ENCODE measurements at places on chromosomes 6 and 20.
A peak's percentile ranks its signal among the peaks of the same experiment; 100 is the strongest.

- DNase-seq: no peak
- peaks cover 95% of the 10 kb centered on the region for H3K36me3 ChIP-seq
- H3K27me3 ChIP-seq: no peaks in the 10 kb centered on the region
- peak overlapping the region; percentile 22 for H3K27ac ChIP-seq
- H3K4me3 ChIP-seq: no peak overlapping the region
Observed at GRCh38 chr20:64030371-64031134, 5.4 kb upstream of the C20orf204 start.

DNA sequence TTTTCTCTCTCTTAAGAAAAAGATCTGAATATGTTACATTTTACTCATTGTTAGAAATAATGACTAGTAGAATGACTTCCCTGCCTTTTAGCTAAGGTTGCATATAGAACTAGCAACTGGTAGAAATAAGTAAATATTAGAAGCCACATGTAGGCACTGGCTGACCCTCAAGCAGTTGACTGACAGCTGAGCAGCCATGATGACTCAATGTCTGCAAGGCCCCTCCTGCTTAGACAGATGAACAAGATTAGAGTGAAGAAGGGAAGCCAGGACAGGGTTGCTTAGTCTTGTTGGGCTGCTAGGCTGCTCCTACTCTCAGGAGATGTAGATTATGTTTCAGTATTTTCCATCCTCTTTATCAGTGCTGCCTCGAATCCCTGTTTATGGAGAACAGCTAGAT is 6.5 kb downstream of the MEP1A start:
- no peak overlapping the region for H3K27ac ChIP-seq
- DNase-seq: no peak
- no peaks in the 10 kb centered on the region for H3K36me3 ChIP-seq

- DNase-seq: no peak
- H3K4me1 ChIP-seq: peaks cover 86% of the 10 kb centered on the region
- H3K4me3 ChIP-seq: peak overlapping the region; percentile 41
- H3K36me3 ChIP-seq: peaks cover 39% of the 10 kb centered on the region
- peak overlapping the region; percentile 92 for H3K27ac ChIP-seq
Observed at GRCh38 chr6:159973951-159974350, 5.1 kb downstream of the IGF2R start.

GRCh38 chr6:119182875-119183274 is 104.4 kb upstream of the FAM184A start:
- no peaks in the 10 kb centered on the region for H3K27me3 ChIP-seq
- peaks cover 16% of the 10 kb centered on the region for H3K4me1 ChIP-seq
- peaks cover 76% of the 10 kb centered on the region for H3K36me3 ChIP-seq
- H3K27ac ChIP-seq: no peak overlapping the region
- DNase-seq: no peak
- no peak overlapping the region for H3K4me3 ChIP-seq

GRCh38 chr20:642398-643174 is 10.4 kb downstream of the SRXN1 start:
- no peak overlapping the region for H3K4me3 ChIP-seq
- peaks cover 25% of the 10 kb centered on the region for H3K27me3 ChIP-seq
- no peak for DNase-seq
- H3K27ac ChIP-seq: peak overlapping the region; percentile 37
- H3K36me3 ChIP-seq: peaks cover 11% of the 10 kb centered on the region
- peaks cover 14% of the 10 kb centered on the region for H3K4me1 ChIP-seq

DNA sequence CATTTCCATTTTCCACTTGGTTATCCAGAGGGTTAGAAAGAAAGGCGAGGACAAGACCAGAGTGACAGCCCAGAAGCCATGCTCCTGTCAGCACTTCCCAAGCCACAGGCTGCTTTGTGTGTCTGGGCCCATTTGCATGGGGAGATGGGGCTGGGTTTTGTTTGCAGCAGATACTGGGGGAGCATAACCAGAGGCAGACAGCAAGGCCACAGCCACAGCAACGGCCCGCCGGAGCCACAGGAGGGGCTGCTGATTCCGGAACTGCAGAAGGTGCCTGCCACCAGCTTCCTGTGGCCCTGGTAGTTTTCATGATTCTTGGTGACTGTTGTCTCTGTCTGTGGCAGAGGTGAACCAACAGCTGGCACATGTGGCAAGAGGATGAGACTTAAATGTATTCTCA is 106.6 kb downstream of the DLL1 start:
- no peak overlapping the region for H3K4me3 ChIP-seq
- H3K27ac ChIP-seq: no peak overlapping the region
- no peaks in the 10 kb centered on the region for H3K36me3 ChIP-seq

- H3K4me3 ChIP-seq: no peak overlapping the region
- no peaks in the 10 kb centered on the region for H3K27me3 ChIP-seq
- DNase-seq: no peak
- H3K27ac ChIP-seq: no peak overlapping the region
- peaks cover 2% of the 10 kb centered on the region for H3K4me1 ChIP-seq
Observed at GRCh38 chr6:153959276-153959675, 79.8 kb upstream of the OPRM1 start.

GRCh38 chr20:23048283-23049200 is 930 bp downstream of the THBD start:
- peak; percentile 42 for DNase-seq
- no peaks in the 10 kb centered on the region for H3K36me3 ChIP-seq
- H3K27ac ChIP-seq: no peak overlapping the region
- H3K4me3 ChIP-seq: no peak overlapping the region

GRCh38 chr6:47132724-47133123 is 90.6 kb upstream of the ADGRF1 start:
- DNase-seq: no peak
- peaks cover 11% of the 10 kb centered on the region for H3K4me1 ChIP-seq
- H3K36me3 ChIP-seq: no peaks in the 10 kb centered on the region
- H3K27ac ChIP-seq: no peak overlapping the region

DNA sequence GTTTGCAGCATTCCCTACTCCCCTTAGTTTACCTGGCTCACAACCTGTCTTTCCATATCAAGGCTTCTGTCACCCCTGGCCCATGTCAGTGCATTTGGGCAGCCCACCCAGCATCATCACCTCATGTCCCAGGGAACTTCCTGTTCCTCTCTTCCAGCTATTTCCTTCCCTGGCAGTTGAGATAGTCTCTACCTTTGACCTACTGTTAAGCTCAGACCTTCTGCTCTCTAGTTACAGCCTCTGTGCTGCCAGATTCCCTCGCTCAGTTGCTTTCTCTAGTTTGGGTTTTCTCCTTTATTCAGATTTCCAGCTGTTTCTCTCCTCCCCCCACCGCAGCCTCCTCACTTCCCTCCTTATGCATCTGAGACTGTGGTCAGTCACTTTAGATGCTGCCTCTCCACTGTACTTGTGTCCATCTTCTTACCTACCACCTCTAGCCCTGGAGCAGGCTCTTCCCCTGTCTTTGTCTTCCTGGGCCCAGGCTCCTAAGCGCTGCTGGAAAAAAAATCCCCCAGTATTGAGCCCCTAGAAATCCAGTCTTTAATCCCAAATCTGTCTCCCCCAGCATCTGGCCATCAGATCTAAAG is 16.3 kb downstream of the PTPN1 start:
- H3K4me3 ChIP-seq: no peak overlapping the region
- H3K36me3 ChIP-seq: peaks cover 32% of the 10 kb centered on the region
- no peak overlapping the region for H3K27ac ChIP-seq
- no peaks in the 10 kb centered on the region for H3K27me3 ChIP-seq
- peaks cover 41% of the 10 kb centered on the region for H3K4me1 ChIP-seq
- no peak for DNase-seq

DNA sequence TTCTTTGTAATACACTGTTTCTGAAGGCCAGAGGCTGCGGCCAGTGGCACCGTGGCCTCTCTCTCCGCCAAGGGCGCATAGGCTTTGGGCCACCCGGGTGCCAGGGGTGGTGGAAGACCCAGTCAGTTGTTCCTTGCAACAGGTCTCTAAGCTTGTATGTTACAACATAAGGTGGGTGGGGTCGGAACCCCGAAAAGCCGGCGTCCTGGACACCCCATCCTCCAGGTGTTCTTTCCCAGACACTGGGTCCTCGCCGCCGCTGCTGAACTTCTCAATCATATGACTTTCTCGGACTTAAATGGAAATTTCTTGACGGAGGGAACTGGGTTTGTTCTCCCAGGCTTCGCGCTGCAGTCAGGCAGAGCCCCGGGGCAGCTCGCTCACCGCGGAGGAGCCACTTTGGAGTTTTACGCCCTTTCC is 983 bp upstream of the KCNQ5 start:
- peak; percentile 56 for DNase-seq
- peak overlapping the region; percentile 78 for H3K4me3 ChIP-seq
- peaks cover 71% of the 10 kb centered on the region for H3K4me1 ChIP-seq
- peaks cover 6% of the 10 kb centered on the region for H3K36me3 ChIP-seq
- peak overlapping the region; percentile 94 for H3K27ac ChIP-seq

DNA sequence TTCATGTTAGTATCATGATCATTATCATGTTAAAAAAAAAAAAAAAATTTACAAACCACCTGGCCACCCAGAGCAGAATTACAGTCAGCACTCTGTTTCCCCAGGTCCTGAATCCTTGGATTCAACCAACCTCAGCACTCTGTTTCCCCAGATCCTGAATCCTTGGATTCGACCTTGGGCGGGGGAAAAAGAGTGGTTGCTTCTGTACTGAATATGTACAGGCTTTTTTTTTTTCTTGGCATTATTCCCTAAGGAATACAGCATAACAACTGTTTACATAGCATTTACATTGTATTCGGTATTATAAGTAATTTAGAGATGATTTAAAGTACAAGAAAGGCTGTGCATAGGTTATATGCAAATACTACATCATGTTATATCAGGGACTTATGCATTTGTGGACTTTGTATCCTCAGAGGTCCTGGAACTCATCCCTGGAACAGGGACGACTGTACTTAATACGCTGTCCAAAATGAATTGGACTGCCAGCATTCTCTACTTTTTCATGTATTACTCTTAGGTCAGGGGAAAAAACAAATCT is 31.2 kb downstream of the GCNT2 start:
- H3K27me3 ChIP-seq: no peaks in the 10 kb centered on the region
- H3K4me3 ChIP-seq: no peak overlapping the region
- no peak overlapping the region for H3K27ac ChIP-seq
- H3K4me1 ChIP-seq: no peaks in the 10 kb centered on the region
- H3K36me3 ChIP-seq: peaks cover 3% of the 10 kb centered on the region

GRCh38 chr6:146265056-146265455 is 236.2 kb downstream of the GRM1 start:
- H3K4me1 ChIP-seq: no peaks in the 10 kb centered on the region
- DNase-seq: no peak
- no peak overlapping the region for H3K4me3 ChIP-seq
- no peak overlapping the region for H3K27ac ChIP-seq

DNA sequence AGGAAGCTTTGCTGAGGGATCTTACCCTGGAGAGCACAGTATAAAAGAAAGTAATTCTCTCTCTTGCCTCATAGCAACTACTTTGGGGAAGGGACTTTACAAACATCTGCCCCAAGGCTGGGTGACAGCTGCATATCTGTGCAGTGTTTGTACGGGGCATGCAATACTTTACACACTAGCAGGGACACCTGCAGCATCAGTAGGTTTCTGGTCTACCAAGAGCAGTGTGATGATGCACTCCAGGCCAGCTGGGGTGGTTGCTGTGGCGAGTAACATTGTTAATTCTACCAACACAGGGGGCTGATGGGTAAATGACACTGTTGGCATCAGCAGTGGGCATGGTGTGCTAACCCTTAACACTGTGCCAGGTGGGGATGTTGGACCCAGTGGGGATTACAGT is 48.0 kb downstream of the ADTRP start:
- peaks cover 17% of the 10 kb centered on the region for H3K36me3 ChIP-seq

DNA sequence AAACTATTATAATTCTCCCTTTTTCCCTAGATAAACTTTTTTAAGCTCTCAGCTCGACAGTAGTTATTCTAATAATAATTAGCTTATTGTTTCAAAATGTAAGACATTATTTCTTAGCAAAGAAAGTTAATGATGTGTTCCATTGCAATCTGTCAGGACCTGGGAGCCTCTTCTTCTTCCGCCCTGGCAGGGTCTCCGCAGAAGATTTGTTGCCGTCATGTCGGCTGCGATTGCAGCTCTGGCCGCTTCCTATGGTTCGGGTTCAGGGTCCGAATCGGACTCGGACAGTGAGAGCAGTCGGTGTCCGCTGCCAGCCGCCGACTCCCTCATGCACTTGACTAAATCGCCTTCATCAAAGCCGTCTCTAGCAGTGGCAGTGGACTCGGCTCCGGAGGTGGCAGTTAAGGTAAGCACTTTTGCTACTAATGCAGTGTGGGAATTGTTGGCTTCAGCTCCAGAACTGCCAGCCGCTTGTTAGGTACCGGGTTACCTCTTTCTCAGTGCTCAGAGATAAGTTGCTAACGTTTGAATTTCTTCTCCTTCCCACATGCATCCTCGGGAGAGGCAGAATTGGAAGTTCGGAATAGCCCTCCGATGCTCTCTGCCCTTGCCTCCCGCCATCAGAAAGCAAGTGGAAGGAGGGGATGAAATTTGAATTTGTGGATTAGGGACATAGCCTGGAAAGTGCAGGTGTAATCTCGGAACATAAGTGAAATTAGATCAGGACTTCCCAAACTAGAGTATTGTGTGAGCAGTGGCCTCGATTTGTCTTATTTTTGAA is at the start of gene CDC40:
Gene CDC40 (plus strand): TSS at position 200 of the 781 bp plus-strand sequence. CDS start 18 bp downstream, at position 218.
- H3K4me1 ChIP-seq: peaks cover 12% of the 10 kb centered on the region
- H3K27me3 ChIP-seq: peaks cover 5% of the 10 kb centered on the region
- no peak within 1 kb of the TSS for H3K4me3 ChIP-seq
- H3K36me3 ChIP-seq: peaks cover 5% of the 10 kb centered on the region
- peak; percentile 77 for DNase-seq
- no peak within 1 kb of the TSS for H3K27ac ChIP-seq

DNA sequence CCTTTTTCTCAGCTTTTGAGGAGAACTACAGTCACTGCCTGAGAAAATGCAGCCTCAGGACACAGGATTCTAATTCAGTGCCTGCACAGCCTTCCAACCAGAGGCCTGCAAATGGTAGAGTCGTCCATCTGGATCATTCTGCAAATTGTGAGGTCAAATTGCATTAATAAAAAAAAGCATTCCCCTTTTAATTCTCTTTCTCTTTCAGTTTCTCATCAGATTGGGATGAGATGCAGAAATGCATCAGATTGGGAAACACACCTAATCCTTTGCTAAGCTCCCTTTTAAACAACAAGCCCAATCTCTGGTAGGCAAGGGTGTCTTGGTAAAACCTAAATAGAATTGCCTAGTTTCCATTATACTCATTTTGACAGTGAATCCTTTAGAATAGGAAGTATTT is 838.8 kb downstream of the MAFB start:
- no peak overlapping the region for H3K27ac ChIP-seq
- H3K36me3 ChIP-seq: no peaks in the 10 kb centered on the region
- no peak overlapping the region for H3K4me3 ChIP-seq
- DNase-seq: no peak

DNA sequence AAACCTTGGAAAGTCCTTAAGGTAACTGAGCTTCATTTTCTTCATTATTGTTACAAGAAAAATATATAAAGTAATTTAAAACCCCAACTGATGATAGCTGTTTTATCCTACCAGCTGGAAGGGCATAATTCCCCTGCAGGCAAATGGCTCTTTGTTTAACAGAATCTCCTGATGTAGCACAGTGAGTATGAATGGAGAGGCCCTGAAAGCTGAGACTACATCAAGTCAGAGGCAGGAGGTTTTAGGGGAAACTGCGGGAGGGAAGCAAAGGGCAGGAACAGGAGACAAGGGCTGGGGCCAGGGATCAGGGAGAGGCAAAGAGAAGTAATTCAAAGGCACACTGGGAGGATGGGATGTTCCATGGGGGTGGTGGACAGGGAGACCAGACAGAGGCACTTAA is 119.0 kb upstream of the LRFN2 start:
- no peak overlapping the region for H3K27ac ChIP-seq
- DNase-seq: no peak
- H3K4me1 ChIP-seq: no peaks in the 10 kb centered on the region

- H3K36me3 ChIP-seq: peaks cover 12% of the 10 kb centered on the region
- no peak overlapping the region for H3K4me3 ChIP-seq
- no peak for DNase-seq
- H3K27ac ChIP-seq: no peak overlapping the region
- H3K27me3 ChIP-seq: no peaks in the 10 kb centered on the region
- H3K4me1 ChIP-seq: peaks cover 15% of the 10 kb centered on the region
Observed at GRCh38 chr6:42958125-42958524, 2.4 kb upstream of the GNMT start.
